ENCODE measurements at places on chromosomes 6 and 20. TPM values are rescaled to one million over a fixed set of nuclear protein-coding genes. Genes with fewer than 3 reads are reported as not detected.

The MYCT1 gene
- polyA plus RNA-seq: 13.4 TPM

The FRK gene
- 0.35 TPM for polyA plus RNA-seq

The PRIM2 gene
- 19.6 TPM for polyA plus RNA-seq

The ZBTB46 gene
- 21.4 TPM for polyA plus RNA-seq

The HLA-F gene
- 6.3 TPM for polyA plus RNA-seq

The LY6G6C gene
- not detected for polyA plus RNA-seq

The MYB gene
- polyA plus RNA-seq: 5.1 TPM

The PET117 gene
- 17.4 TPM for polyA plus RNA-seq

The MPC1 gene
- 72.4 TPM for polyA plus RNA-seq

The SAMD10 gene
- polyA plus RNA-seq: 7.3 TPM

The NUS1 gene
- polyA plus RNA-seq: 59.0 TPM

The RAD21L1 gene
- not detected for polyA plus RNA-seq

The EEF1A2 gene
- polyA plus RNA-seq: 1.8 TPM

The SSTR4 gene
- polyA plus RNA-seq: 0.14 TPM

The NKX2-4 gene
- polyA plus RNA-seq: not detected

The RNF5 gene
- polyA plus RNA-seq: 103 TPM

The ROMO1 gene
- polyA plus RNA-seq: 53.0 TPM

The MEP1A gene
- not detected for polyA plus RNA-seq

The IYD gene
- polyA plus RNA-seq: 2.0 TPM

The COL21A1 gene
- polyA plus RNA-seq: 103 TPM

The CLVS2 gene
- polyA plus RNA-seq: 0.33 TPM

The PPIL1 gene
- polyA plus RNA-seq: 49.5 TPM

The NT5E gene
- 3.9 TPM for polyA plus RNA-seq

The EYA4 gene
- polyA plus RNA-seq: 21.6 TPM

The SCGN gene
- polyA plus RNA-seq: not detected

The TFAP2A gene
- 27.6 TPM for polyA plus RNA-seq

The ADAM33 gene
- 77.0 TPM for polyA plus RNA-seq

The PAK5 gene
- polyA plus RNA-seq: 0.57 TPM

The DEFB125 gene
- polyA plus RNA-seq: not detected

The PGC gene
- not detected for polyA plus RNA-seq

The ECT2L gene
- polyA plus RNA-seq: 0.38 TPM
